ENCODE measurements at places on chromosomes 5 and 9.

DNA sequence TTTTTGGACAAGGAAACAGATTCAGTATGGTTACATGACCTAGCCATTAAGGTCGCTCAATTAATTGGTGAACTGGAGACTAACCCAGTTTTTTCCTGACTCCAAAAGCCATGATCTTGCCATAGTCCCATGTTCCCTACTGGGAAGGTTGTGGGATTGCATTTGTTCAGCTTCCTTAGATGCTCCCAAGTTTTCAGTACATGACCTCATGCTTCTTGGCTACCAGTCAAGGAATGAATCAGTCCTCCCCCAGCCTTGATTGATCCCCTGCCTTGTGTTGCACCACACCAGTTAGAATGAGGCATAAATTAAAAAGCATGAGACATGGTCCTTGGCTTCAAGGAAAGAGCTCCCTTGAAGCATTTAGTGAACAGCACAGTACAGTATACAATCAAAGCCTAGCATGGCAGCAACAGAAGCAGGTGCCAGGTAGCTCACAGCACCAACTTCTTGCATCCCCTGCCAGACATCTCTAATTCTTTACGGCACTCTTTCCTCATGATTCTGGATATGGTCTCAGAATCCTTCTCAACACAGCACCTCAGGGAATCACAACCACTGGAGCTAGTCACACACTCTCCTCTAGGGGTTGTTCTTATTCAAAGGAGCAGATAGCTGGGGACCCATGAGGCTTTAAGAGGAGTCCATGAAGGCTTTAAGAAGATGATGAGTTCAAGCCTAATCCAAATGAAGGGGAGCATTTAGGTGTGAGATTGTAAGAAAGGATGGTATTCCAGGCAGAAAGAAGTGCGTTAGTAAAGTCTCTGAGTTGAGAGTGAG lies 295.5 kb upstream of the CLINT1 start:
- DNase-seq = peak; percentile 64

GRCh38 chr9:120099065-120099464 lies 480.9 kb downstream of the CDK5RAP2 start:
- DNase-seq = no peak

- DNase-seq = no peak
Measured at GRCh38 chr9:3824581-3824980, 298.8 kb upstream of the RFX3 start.

GRCh38 chr5:93078082-93079038 lies 502.7 kb downstream of the NR2F1-AS1 start:
- peak; percentile 81 for DNase-seq

GRCh38 chr9:8095672-8096086 lies 296.1 kb upstream of the DMAC1 start:
- DNase-seq = no peak

DNA sequence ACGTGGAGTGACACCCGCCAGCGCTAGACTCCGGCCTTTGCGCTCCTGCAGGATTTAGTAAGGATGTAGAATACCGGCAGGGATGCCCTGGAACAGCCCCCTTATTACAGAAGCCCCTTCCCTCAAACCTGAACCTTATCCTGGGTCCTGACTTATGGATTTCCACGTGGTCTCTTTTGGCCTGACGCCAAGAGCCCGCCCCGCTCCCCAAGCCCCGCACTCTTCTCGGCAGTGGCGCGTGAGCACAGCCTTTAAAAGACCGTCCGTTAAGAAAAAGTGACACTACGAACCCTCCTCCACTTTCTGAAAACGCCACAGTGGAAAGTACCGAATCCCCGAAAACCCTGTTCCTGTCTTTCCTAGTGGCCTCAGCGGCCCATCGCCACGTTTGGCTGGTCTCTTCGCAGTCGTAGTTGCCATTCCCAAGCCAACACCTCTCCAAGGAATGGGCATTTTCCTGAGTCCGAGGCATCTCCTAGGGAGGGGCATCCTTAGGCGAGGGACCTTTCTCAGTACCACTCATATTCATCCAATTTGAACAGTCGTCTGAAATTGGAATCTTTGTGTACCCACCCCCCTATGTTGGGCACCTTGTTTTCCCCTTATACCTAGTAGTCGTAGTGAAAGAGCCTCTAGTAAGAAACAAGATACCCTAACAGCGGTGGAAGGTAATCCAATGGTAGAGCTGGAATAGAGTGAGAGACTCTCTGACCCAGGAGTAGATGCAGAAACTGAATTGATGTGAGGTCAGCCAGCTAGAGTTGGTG lies 732 bp upstream of the MCIDAS start:
- no peak for DNase-seq

DNA sequence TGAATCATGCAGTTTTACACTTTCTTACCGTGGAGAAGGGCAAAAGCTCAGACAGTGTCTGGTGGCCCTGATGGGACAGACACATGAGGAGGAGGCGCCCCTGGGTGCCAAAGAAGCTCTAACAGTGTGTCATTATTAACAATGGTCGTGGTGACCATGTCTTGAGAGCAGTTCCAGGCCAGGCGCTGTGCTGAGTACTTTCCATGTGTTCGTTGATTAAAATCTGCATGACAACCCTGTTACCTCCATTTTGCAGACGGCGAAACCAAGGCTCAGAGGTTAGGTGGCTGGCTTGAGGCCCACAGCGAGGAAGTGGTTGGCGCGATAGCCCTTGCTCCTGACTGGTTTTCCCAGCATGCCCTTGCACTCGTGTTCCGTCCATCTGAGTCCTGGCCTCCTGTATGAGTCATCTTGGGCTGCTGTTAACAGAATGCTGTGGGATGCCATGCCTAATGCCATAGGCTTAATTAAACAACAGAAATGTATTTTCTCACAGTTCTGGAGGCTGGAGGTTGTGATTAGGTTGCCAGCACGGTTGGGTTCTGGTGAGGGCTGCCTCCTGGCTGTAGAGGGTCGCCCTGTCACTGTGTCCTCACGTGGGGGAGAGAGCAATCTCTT lies 92.0 kb downstream of the AMBP start:
- DNase-seq = no peak

DNA sequence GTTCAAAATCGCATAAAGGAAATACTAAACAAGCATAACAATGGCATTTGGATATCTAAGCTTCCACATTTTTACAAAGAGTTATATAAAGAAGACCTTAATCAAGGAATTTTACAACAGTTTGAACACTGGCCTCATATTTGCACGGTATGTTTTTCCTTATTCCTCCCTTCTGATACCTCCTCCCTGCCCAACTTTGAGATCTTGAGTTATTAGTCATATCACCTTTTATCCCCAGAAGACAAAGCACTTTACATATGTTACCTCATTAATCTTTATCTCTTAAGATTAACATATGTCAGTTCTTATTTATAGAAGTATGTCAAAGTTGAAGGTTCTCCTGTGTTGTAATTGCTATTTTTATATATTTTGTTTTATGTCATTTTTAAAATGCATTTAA lies 29.8 kb downstream of the TDRD7 start:
- no peak for DNase-seq

DNA sequence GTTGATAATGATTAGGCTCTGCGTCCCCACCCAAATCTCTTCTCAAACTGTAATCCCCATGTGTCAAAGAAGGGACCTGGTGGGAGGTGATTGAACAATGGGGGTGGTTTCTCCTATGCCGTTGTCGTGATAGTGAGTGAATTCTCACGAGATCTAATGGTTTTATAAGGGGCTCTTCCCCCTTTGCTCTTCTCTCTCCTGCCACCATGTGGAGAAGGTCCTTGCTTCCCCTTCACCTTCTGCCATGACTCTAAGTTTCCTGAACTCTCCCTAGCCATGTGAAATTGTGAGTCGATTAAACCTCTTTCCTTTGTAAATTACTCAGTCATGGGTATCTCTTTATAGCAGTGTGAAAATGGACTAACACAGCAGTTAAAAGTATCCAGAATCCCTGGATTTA lies 715.2 kb upstream of the DMAC1 start:
- no peak for DNase-seq

DNA sequence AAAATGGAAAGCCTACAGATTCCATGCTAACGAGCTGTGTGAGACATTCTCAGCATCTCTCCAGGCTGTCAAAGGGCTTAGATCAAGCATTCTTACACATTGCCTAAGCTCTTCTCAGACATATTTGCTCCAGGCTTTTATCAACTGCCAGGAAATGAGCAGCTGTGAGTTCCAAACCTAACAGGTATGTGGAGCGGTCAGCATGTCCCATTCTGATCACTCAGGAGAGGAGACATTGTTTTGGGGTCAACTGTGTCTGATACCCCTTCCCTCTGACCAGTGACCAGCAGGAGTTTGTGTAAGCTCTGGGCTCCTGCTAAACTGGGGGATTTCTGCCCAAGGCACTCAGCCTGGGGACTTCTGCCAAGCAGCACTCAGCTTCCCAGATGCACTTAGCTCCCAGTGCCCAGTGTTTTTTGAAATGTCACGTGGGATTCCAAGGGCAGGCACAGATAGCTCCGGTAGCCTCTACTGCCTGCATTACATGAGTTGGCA lies 229.1 kb downstream of the SEC61B start:
- peak; percentile 11 for DNase-seq

DNA sequence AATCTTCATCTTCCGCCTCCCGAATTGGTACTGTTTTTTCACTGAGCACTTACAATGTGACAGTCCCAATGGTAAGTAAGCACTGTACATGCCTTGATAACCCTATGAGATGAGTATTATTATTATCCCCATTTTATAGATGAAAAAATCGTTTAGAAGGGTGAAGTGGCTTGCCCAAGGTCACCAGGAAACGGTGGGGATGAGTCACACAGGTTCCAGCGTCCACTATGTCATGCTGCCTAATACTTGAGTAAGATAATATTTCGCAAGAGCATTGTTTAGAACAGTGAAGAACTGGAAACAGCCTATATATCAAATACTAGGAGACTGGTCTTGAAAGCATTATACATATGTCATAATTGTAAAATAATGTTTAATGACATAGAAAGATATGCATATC lies 12.9 kb downstream of the HAND1 start:
- DNase-seq = no peak

DNA sequence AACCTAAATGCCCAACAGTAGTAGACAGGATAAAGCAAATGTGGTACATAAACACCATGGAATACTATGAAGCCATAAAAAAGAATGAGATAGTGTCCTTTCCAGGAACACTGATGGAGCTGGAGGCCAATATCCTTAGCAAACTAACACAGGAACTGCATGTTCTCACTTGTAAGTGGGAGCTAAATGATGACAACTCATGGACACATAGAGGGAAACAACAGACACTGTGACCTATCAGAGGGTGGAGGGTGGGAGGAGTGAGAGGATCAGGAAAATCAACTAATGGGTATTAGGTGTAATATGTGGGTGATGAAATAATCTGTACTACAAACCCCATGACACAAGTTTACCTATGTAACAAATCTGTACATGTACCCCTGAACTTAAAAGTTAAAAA lies 505.7 kb downstream of the RAB3C start:
- peak; percentile 37 for DNase-seq

GRCh38 chr5:142517840-142518239 lies 168.1 kb downstream of the FGF1 start:
- DNase-seq = no peak

DNA sequence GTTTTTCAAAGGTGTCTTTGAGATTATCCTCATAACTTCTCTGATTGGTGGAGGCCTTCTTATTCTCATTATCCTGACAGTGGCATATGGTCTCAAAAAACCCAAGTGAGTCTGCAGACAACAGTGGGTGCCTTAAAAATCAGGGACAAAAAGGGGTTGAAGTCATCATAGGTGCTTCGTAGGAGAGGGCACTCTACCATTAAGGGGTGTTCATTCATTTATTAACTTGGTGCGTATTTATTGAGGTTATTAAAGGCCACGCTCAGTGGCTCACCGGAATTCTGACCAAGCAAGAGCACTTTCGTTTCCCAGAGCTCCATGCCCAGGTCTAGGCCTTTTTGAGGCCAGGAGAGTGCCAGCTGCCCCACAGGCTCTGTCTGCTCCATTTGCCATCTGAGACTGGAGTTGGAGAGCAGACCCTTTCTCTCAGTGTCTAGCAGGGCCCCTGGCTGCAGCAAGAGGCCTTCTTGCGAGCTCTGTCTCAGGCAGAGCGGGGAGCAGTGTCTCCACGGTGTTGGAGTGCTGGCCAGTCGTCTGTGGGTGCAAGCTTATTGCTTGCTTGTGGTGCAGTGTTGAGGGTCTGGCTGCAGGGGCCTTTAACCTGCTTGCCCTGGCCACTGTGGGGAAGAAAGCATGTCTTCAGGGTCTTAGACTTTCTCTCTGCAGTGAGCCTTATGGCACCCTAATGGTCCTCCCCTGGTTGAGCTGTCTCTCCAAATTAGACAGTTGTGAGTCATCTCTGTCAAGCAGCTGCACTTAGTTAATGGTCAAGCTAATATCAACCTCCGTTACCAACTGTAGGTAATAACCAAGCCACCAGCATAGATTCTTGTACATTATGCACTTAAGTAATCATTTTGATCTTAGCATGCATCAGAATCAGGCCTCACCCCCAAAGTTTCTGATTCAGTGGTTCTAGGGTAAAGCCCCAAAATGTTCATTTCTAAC lies 62.6 kb downstream of the IL31RA start:
- DNase-seq = no peak

GRCh38 chr9:114611516-114612271 lies 603 bp downstream of the TMEM268 start:
- DNase-seq = peak; percentile 42

DNA sequence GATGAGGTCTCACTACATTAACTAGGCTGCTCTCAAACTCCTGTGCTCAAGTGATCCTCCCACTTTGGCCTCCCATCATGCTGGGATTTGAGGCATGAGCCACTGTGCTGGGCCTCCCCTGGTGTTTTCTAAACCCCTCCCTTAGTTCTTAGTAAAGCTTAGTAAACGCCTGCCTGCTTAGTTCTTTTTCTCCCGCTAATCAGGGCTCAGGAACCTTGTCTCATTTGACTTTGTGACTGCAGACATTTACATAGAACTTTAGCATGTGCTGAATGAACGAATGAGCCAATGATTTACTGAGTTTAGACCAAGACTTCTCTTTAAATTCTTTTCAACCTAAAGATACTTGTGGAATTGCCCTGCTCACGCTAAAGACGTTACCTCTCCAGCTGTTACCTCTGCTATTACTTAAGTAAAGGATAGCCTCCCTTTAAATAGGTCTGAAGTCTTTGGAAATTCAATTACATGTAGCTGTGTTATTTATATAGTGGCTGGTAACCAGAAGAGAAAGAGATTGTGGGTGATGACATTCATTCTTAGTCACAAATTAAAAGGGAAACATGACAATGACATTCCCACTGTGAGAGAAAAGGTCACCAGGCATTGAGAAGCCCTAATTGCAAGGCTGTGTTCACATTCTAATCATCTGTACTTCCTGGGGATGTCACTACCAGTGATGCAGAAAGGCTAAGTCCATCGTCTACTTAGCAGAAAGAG lies 18.6 kb upstream of the SUSD1 start:
- no peak for DNase-seq

DNA sequence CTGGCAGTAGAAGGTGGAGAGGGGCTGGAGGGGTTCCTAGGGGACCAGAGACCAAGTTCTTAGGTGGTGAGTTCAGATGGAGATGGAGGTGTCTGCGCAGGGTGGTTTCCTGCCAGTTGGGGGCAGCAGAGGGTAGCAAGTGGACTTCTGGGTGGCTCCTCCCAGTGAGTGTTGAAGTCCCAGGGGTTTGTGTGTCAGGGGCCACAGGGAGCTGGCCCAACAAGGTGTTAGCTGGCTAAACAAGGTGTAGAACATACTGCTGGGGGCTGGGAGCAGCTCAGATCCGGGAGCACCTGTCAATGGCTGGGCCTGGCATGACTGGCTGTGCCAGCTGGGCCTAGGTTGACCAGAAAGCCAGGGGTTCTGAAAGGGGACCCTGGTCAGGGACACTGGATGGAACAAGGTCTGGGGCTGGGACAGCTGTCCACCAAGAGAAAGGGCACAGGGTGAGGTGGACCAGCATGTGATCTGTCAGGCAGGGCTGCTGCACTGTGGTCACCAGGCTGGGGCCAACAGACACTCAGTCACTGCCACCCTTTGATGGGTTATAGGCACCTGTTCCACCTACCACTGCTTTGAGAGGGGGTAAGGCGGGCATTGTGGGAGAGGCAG lies 35.6 kb downstream of the DAB2IP start:
- no peak for DNase-seq

GRCh38 chr5:133331941-133332340 lies 280.1 kb downstream of the HSPA4 start:
- no peak for DNase-seq
